Fibroblast of the aortic adventitia (primary cell): ENCODE measurements at places on chromosomes 12 and 14. TPM values are rescaled to one million over a fixed set of nuclear protein-coding genes. Genes with fewer than 3 reads are reported as not detected.

GRCh38 chr12:81350309-81350708, 272.4 kb downstream of the ACSS3 start:
- DNase-seq = no peak

- DNase-seq = no peak
Observed at GRCh38 chr12:112354399-112354798, 27.8 kb downstream of the HECTD4 start.

DNA sequence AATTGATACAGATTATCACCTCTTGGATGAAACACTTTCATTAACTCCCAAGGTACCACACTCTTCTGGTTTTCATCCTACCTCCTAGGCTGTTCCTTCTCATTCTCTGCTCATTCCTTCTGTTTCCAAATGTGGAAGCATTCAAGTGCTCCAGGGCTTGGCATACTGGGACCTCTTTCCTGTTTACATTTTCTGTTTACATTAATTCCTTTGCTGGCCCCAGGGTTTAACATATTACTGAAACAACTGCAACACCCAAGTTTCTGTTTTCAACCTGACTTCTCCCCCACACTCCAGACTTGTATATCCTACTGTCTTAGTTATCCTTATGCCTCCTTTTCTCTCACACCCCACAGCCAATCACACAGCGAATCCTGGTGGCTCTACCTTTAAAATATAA, 386.3 kb upstream of the GARIN6 start:
- no peak for DNase-seq

DNA sequence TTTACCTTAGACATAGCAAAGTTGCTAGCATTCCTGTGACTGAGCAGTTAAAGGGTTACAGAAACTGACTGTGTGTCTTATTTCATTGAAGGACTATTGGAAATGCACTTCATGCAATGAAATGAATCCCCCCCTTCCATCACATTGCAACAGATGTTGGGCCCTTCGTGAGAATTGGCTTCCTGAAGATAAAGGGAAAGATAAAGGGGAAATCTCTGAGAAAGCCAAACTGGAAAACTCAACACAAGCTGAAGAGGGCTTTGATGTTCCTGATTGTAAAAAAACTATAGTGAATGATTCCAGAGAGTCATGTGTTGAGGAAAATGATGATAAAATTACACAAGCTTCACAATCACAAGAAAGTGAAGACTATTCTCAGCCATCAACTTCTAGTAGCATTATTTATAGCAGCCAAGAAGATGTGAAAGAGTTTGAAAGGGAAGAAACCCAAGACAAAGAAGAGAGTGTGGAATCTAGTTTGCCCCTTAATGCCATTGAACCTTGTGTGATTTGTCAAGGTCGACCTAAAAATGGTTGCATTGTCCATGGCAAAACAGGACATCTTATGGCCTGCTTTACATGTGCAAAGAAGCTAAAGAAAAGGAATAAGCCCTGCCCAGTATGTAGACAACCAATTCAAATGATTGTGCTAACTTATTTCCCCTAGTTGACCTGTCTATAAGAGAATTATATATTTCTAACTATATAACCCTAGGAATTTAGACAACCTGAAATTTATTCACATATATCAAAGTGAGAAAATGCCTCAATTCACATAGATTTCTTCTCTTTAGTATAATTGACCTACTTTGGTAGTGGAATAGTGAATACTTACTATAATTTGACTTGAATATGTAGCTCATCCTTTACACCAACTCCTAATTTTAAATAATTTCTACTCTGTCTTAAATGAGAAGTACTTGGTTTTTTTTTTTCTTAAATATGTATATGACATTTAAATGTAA, 31.5 kb downstream of the MDM2 start:
- DNase-seq = peak; percentile 51

DNA sequence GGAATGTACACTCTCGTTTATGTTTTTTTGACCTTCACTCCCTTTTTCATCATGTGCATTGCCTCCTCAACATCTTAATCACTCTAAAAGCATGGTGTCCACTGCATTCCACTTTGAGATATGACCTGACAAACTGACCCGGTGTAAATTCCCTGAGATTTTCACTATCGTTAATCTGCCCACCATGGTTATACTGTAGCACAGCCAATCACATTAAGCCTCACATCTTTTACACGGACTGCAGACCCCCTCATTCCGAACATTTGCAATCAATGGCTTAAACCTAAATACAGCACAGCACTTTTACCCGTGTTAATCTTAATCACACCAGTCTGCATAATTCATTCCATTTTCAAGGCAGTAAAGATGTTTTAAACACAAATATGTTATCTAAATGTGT, 2.4 kb downstream of the RERG start:
- DNase-seq = no peak

DNA sequence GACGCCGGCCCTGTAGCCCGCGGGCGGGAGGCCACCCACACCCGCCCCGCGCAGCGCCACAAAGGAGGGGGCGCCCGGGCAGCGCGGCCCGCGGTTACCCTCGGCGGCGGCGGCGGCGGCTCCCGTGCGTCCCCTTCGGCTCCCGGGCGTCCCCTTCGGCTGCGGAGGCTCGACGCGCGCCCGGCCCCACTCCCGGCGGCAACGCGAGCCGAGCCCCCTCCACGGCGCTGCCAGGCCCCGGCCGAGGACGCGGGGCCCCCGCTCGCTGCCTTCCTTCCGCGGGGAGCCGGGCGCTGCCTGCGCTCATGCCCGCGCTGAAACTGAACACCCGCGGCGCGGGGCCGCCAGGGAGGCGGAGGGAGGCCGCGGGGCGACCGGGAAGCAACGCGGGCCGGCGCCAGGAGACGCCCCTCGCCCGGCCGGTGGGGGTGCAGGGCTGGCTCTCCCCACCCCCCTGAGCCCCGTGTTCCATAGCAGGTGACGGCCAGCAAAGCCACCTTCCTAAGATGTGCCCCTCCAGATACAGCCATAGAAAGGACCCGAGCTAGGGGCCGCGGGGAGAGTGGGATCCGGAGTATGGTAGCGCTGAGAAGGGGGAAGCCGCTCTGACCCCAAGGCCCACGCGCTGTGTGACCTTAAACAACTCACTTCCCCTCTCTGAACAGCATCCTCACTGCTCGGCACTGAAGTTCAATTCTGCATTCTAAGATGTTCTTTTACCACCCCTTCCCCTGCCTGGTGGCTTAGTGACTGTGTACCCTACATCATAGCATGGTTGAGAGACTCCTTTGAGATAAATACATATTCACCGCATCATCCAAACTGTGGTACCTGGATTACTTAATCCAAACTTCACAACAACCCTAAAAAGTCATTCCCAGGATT, 42.8 kb downstream of the KDM2B start:
- no peak for DNase-seq

DNA sequence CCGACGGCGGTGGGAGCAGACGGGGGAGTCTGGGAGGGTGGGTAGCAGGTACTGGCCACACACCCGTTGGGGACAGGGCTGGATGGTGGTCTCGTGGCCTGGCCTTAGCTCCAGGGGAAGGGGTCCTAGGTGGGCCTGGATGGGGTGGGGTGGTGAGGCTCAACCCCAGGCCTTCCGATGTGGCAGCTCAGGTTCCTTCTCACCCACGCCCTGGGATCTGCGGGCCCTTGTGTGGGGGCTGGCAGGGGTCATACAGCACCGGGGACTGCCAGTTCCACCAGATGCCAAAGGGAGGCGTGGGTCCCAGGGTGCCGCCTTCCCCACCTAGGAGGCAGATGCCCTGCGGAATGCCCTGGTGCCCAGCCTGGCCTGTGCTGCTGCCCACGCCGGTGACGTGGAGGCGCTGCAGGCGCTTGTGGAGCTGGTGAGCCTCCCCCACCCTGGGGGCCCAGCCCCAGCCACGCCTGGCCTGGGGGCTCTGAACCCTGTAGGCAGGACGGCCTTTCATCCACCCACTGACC, 21.0 kb downstream of the ASPG start:
- DNase-seq = no peak

- DNase-seq = no peak
Observed at GRCh38 chr12:85394809-85395208, 114.8 kb downstream of the ALX1 start.

DNA sequence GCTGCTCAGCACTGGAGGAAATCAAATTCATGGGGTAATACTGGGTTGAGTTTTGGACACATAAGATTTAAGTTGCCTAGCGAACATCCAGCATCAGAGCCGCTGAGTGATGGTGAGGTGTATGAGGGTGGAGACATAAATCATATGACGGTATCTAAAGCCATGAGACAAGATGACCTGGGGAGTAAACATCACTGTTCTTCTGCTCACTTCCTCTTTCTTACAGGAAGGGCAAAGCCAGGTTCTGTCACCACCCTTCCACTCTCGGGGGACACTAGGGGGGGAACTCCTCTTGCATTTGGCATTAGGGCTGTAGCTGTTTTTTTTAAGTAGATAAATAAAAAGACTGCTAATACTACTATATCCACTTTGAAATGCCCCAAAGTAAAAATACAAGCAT, 24.0 kb downstream of the PRDM4 start:
- DNase-seq = no peak

GRCh38 chr12:25058658-25059058, 109.8 kb upstream of the BCAT1 start:
- no peak for DNase-seq

- peak; percentile 69 for DNase-seq
Observed at GRCh38 chr12:16347391-16348298, at the start of gene MGST1. TSS of gene MGST1 (plus strand) at chr12:16347645. CDS start at chr12:16354253, 6,608 bp downstream.

DNA sequence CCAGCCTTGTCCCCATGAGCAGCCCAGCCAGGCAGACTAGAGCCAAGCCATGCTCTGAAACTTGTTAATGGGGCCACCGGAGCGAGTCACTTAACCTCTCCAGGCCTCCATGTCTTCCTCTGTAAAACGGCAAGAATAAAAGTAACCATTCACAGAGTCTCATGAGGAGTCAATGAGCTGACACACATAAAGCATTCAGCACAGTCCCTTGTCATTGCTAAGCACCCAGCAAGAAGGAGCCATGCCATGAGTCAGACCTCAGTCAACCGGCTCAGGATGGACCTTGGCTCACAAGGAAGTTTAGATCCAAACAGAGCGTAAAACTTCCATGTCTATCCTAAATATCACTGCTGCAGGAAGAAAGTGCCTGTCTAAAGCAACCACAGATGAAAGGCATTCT, 10.6 kb downstream of the FICD start:
- DNase-seq = no peak

GRCh38 chr12:26791301-26791791, 41.6 kb downstream of the ITPR2 start:
- DNase-seq = peak; percentile 58

DNA sequence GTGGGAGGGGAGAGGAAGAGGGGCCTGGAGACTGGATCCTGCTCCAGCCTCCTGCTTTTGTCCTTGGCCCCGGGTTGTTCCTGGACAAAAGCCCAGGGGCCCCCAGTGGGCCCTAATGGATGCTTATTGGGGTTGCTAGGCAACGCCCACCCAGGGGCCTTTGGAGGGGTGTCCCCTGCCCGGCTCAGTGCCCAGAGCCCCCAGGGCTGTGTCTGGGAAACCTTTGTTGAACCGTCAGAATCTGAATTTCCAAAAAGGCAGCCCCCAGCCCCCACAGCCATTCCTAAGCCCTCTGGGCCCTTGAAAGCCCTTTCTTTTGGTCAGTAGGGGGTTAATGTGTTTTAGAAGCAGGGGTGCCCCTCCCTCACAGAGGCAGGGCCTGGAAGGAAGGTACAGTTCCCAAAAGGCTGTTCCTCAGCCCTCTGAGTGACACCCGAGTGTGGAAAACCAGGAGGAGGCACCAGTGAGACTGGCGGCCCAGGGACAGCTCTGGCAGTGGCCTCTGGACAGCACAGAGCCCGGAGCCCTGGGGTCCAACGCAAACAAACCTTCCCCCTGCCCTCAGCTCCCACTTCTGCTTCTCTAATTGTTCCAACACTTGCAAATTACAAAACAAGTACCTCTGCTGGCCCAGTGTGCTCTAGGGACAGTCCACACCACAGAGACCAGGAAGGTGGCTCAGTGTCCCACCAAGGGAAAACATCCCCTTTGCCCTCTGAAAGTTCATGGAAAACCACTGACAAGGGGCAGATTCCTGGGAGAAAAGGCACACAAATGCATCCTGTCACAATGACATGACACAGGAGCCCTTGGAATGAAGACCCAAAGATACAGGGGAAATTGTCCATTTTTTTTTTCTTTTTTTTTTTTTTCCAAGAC, 19.4 kb downstream of the HHIPL1 start:
- no peak for DNase-seq

DNA sequence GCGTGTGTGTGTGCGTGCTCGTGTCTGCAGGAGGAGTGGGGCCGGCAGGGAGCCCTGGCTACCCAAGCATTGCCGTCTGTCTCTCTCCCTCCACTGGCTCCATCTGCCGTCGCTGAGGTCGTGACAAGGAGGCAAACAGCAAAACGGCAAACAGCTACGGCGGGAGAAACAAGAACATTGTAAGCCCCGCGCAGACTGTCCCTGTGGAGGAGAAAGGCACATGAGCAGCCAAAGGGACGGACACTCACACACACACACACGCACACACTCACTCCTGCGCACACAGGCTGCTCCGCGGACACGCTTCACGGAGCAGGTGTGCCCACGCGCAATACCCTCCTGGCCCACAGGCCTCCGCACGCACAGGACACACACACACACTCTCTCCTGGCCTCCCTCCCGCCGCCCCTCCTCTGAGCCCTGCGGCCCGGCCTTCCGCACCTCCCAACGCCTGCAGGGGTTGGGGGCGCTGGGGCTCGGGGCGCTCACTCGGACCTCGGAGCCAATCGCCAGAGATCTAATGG, 905 bp downstream of the CISTR start:
- DNase-seq = no peak

DNA sequence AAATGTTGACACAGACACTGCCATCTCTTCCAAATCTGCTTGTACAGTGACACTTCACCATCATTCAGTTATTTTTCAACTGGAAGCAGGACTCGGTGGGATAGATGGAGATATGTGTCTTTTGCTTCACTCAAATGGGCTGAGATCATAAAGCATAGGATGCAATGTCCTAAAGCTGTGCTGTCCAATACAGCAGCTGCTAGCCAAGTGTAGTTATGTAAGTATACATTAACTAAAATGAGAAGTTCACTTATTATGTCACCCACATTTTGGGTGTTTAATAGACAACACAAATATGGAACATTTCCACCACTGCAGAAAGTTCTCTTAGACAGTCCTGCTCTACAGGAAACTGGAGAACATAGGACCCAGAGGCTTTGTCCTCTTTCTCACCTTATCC, 43.6 kb downstream of the AREL1 start:
- no peak for DNase-seq

Gene TSHR
- not detected in 2 replicates for total RNA-seq

Gene SLCO1A2
- total RNA-seq = 0.09 TPM in 1 of 2 replicates, not detected in the other

Gene LDHB
- total RNA-seq = 579 and 828 TPM in 2 replicates

Gene SUPT16H
- 81.3 and 107 TPM in 2 replicates for total RNA-seq

Gene TSPAN19
- total RNA-seq = 1.7 TPM in 1 of 2 replicates, not detected in the other

Gene NRIP2
- total RNA-seq = not detected in 2 replicates
